ENCODE measurements at places on chromosomes 12 and 14. TPM values are rescaled to one million over a fixed set of nuclear protein-coding genes. Genes with fewer than 3 reads are reported as not detected.

GRCh38 chr12:55652352-55652751 lies 15.7 kb downstream of the OR10P1 start:
- DNase-seq = no peak

GRCh38 chr12:75366629-75367028 lies 24.3 kb upstream of the GLIPR1L2 start:
- DNase-seq = no peak

DNA sequence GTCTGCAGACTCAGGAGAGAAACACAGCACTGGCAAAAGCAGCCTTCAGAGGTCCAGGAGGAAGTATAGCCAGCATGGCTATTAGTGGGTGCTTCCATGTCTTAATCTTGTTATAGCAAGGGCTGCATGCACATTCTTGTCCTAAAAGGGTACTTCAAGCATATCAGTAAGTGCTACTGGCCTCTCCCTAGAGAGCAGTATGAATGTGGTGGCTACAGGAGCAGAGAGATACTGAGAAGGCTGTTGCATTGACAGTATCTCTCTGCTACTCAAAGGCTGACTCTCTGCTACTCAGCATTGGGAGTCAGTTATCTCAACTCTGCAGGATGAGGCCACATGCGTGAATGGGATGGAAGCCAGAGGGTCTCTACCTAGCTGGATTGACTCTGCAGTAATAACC lies 2.0 kb downstream of the GARIN6 start:
- no peak for DNase-seq

DNA sequence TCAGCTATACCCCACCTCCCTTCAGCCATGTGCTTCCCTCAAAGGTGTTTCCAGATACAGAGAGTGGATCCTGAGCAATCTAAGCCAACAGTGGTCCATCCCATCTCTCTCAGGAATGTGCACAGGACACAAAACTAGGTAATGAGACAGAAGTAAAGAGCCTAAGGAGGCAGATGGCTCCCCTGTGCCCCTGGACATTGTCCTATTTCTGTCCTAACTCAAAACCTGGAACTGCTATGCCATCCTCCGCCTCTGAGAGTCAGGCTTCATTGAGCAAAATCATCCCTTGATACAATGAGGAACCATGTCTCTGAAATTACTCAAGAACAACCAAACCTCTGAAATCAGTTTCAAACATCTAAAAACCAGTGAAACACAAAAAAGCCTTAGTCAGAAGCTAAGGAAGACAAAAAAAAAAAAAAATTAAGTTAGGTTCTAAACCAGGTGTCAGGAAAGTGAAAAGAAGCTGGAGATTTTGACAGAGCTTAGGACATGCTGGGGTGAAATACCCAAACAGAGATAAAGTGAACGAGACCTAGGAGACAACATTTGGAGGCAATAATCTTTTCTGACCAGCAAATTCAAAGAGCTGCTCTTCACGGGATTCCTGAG lies 200.3 kb upstream of the PLEKHG7 start:
- DNase-seq = no peak

GRCh38 chr12:121829250-121829918 lies 25.6 kb downstream of the SETD1B start:
- DNase-seq = no peak

DNA sequence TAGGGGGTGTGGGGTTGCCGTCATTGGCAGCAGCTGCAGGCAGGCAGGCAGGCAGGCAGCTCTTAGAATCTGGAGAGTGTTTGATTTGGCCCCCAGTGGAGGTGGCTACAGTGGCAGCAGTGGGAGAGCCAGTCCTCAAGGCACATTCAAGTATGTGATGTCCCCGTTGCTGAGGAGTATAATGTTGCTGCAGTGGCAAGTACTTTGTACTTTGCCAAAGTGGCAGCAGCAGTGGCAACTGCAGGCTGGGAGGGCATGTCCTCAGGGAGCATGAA lies 147.1 kb downstream of the PAPOLA start:
- DNase-seq = no peak

- no peak for DNase-seq
Measured at GRCh38 chr12:54603173-54603814, 14.8 kb upstream of the PPP1R1A start.

- DNase-seq = no peak
Measured at GRCh38 chr12:110677206-110677911, 11.6 kb downstream of the HVCN1 start.

DNA sequence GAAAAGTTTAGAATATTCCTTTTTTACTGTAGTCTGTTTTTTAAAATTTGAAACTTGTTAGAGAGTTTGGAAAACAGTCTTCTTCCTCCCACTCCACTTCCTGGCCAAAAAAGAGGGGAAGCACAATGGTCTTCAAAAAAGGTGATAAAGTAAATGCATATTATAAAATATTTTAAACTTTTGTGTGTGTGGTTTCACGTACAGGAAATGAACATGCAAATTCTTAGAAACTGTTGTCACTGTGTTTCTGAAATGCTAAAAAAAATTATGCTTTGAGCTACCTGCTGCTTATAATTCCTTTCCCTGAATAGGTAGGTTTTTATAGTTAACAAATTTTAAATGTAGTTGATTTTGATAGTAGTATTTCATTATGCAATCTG lies 2.9 kb downstream of the FGFR1OP2 start:
- no peak for DNase-seq

DNA sequence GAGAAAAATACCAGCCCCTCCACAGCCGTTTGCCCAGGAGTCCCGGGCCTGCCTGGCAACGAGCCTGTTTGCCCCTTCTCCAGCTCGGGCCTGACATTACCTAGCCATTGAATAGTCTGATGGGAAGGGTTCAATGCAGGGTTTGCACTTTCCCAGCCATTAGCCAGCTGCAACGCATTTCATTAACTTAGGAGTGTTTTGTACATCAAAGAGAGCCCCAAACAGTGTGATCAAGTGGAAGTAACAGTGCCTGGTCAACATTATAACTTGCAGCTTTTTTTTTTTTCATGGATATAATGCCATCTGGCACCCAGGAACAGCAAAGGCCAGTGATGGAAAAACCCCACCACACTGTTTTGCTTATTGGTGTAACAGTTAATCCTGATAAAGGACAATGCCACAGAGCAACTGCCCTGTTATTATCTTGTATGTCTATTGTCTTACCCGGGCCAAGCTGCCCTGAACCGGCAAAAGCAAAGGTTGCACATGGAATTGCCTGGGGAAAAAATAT lies 38.0 kb downstream of the BTG1 start:
- DNase-seq = no peak

- no peak for DNase-seq
Measured at GRCh38 chr12:77104286-77104685, 38.9 kb upstream of the E2F7 start.

DNA sequence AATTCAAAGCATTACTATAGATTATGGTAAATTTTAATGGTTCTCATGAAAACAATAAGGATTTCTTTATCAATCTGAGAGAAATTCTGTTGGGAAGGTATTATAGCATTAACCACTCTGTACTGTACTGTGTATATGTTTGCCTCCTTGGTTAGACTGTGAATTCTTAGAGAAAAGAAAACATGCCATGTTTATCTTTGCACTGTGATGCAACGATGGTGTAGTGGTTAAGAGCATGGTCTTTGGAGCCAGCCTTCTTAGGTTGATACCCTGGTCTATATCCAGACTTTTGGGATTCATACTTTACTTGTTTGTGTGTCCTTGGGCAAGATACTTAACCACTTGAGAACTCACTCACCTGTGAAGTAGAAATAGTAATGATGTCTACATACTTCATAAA lies 32.2 kb upstream of the NUBPL start:
- DNase-seq = no peak

- DNase-seq = no peak
Measured at GRCh38 chr14:99413911-99414310, 66.7 kb downstream of the SETD3 start.

DNA sequence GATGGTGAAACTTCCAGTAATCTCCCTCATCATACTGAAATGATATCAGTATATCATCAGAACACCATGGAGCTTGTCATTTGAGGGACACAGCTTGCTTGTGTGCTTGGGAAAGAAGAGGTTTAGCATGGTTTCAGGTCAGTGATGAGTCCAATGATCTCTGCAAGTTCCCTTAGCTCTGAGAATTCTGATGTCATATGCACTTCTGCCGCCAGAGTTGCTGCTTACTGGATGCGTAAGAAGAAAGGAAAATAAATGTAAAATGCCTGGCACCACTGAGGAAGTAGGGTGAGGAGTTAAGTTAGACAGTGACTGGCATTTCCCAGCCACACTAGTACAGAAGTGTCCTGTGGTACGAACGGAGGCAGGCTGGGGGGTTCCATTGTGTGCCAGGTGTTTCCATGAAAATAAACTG lies 22.6 kb downstream of the PRKCH start:
- no peak for DNase-seq

DNA sequence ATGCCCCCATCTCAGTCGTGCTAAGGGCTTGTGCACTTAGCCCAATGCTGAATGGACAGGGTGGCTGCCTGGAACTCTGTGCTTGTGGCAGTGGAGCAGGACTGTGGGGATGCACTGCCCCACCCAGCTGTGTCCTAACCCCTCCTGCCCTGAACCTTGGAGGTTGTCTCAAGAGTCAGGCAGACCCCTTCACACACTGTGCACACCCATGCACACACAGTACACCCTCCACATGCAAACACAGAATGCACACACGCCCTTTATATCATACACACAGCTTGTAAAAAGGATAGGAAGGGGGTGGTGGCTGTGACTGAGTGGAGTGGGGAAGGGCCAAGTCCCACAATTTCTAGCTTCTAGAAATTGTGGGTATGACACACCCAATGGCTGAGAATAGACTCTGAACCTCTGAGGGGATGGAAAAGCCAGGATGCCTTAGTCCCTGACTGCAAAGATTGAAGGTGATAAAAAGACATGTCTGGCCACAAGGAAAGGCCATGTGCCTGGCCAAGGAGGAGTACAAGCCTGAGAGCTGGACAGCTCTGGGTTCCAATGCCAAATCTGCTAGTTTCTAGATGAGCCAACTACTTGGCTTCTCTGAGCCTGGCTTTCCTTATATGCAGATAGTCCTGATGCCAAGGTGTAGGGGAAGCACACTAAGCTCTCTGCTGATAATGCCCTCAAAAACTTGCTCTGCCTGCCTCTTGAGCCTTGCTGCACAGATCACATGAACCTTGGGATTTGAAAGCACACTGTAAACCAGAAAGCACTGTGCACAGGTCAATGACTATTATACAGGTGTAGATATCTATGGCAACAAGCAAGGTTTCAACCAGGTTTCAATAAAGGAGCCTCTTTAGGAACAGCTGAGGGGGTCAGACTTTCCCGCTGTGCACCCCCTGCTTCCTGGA lies 8.4 kb downstream of the KRT8 start:
- DNase-seq = no peak

GRCh38 chr12:91922674-91923073 lies 223.0 kb downstream of the BTG1 start:
- no peak for DNase-seq

- no peak for DNase-seq
Measured at GRCh38 chr12:18581232-18581962, 156.4 kb downstream of the PLCZ1 start.

- no peak for DNase-seq
Measured at GRCh38 chr12:62588916-62589315, 122.3 kb downstream of the MON2 start.

DNA sequence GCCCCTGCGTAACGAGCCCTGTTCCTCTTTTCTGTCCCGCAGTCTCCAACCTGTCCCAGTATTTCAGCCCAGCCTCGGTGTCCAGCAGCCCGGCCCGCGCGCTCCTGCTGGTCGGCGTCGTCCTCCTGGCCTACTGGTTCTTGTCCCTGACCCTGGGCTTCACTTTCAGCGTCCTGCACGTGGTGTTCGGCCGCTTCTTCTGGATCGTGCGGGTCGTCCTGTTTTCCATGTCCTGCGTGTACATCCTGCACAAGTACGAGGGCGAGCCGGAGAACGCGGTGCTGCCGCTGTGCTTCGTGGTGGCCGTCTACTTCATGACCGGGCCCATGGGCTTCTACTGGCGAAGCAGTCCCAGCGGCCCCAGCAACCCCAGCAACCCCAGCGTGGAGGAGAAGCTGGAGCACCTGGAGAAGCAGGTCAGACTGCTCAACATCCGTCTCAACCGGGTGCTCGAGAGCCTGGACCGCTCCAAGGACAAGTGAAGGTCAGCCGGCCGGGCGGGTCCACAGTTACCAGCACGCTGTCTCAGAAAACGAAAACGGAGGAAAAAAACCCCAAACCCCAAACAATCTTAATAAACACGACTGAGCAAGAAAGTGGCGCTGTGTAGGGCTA lies 31.6 kb downstream of the BRI3BP start:
- no peak for DNase-seq

DNA sequence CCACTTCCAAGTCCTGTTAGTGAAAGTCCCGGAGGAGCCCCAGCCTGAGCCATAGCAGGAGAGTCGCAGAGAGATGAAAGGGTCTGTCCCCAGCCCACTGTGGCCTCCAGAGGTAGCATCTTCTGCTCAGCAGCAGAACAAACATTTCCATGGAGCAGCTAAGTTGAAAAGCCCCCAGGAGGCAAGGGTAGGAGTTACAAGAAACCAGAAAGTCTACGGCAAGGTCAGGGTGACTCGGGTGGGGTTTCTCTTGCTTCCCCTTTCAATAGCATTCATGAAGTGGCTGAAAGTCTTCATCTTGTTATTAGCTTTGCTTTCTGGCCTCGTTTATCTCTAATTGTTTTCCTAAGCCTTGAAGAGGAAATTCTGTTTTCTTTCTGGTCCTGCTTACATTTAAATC lies 151.2 kb upstream of the DIO3 start:
- no peak for DNase-seq

- no peak for DNase-seq
Measured at GRCh38 chr12:68439368-68440045, 107.3 kb upstream of the MDM1 start.

DNA sequence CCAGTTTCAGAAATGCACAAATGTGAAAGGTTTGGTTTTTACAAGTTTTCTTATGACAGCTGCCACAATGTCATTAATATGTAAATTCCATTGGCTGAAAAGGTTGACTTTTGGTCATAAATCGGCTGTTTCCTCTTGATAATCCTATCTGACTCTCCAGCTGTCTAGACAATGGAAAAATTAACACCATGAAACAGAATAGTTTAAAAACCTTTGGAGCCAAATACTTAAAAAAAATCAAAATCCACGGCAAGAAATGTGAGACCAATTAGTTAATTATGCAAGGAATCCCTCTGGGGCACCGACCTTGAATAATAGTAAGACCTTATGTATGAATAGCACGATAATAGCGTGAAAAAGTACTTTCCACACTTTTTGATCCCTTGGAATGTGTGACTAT lies 138.0 kb downstream of the ZNF664 start:
- DNase-seq = no peak

GRCh38 chr14:92564344-92565039 lies 50.9 kb downstream of the RIN3 start:
- DNase-seq = no peak

- no peak for DNase-seq
Measured at GRCh38 chr12:39886106-39886505, 219.8 kb downstream of the SLC2A13 start.

- peak; percentile 57 for DNase-seq
Measured at GRCh38 chr12:91326058-91327027, 143.7 kb upstream of the DCN start.

The KLHL33 gene
- 0.90 TPM for polyA plus RNA-seq

The GMPR2 gene
- 124 TPM for polyA plus RNA-seq

The TC2N gene
- 23.9 TPM for polyA plus RNA-seq

The ASIC1 gene
- polyA plus RNA-seq = 4.8 TPM

The OR4E2 gene
- polyA plus RNA-seq = not detected

The SERPINA1 gene
- 48.2 TPM for polyA plus RNA-seq

The MYH7 gene
- polyA plus RNA-seq = 0.23 TPM

The TMEM233 gene
- polyA plus RNA-seq = 1.5 TPM

All from left renal pelvis (tissue), 4 donors.